Mammary epithelial cell (primary cell): ENCODE measurements at places on chromosomes 6 and 20. TPM values are rescaled to one million over a fixed set of nuclear protein-coding genes. Genes with fewer than 3 reads are reported as not detected.

DNA sequence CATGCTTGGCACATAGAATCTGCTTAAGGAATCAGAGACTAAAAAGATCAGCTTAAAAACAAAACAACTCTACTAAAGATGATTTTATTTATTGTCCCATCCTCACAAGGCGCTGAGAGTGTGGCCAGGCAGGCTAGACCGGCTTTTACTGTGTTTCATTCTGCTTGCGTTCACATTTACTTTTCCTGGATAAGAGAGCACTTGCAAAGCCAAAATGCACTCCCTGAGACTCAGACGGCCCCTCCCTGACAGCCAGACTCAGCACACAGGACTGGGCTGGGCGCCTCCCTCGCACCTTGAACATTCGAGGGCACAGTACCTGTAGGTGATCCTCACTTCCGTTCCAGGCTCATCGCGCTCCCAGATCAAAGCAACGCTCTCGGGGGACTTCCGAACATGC, 10.2 kb downstream of the ACSS1 start:
- DNase-seq = no peak

GRCh38 chr20:15528391-15529111, 1044.7 kb downstream of the KIF16B start:
- no peak for DNase-seq

- no peak for DNase-seq
These were observed 35.2 kb upstream of the PAQR8 start for GRCh38 chr6:52326540-52327364.

GRCh38 chr6:12785301-12785700, 68.7 kb downstream of the PHACTR1 start:
- DNase-seq = no peak

DNA sequence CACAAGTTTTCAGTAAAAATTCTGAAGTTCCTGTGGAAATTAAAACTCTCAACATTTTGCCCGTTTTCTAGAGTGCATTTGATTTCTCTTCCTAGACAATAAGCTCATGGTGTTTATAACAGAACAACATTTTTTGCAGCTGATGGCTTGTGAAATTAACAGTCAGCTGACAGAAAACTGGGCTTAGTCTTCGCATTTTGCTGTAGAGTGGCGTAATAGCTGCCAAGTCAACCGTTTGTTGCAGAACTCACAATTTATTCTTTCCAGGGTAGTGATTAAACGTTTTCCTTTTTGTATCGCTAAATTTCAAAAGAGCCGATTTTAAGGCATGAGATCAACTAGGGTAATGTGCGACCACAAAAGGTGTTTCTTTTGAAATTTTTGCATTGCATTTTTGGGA, 1.4 kb downstream of the SPO11 start:
- no peak for DNase-seq

- no peak for DNase-seq
These were observed 73.1 kb downstream of the NCOA3 start for GRCh38 chr20:47574616-47575364.

DNA sequence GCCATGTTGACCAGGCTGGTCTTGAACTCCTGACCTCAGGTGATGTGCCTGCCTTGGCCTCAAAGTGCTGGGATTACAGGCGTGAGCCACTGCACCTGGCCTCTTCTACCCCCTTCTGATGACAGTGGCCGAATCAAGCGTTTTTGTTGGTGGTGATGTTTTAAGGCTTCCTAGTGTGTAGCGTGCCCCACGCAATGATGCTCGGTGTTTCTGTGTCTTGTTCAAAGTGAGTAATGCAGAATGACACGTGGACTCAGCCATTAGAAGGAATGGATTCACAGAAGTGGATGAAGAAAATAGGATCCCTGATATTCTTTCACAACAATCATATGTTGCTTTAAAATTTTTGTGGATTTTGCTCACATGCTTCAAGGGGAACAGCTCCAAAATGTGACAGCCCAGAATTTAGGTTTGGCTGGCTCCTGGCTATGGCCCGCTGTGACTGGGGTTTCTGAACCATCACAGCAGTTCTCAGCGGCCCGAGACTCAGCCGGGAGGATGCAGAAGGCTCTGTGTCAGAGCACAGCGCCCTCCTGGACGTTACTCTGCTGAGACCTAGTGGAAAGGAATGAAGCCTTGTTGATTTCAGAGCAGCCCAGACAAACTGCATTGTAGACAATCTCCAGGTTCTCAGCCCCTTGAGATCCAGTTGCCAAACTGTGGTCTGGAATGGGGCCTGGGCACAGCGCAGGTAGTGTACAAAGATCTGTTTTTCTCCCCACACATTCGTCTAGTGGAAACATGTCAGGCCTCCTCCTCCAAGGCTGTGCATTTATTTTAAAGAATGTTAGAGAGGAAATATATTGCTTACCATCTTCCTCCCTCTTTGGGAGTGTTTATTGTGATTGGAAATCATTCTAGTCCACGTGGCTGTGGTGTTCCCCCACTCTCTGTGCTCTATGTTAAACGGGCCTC, 57.6 kb upstream of the TIAM2 start:
- DNase-seq = no peak

DNA sequence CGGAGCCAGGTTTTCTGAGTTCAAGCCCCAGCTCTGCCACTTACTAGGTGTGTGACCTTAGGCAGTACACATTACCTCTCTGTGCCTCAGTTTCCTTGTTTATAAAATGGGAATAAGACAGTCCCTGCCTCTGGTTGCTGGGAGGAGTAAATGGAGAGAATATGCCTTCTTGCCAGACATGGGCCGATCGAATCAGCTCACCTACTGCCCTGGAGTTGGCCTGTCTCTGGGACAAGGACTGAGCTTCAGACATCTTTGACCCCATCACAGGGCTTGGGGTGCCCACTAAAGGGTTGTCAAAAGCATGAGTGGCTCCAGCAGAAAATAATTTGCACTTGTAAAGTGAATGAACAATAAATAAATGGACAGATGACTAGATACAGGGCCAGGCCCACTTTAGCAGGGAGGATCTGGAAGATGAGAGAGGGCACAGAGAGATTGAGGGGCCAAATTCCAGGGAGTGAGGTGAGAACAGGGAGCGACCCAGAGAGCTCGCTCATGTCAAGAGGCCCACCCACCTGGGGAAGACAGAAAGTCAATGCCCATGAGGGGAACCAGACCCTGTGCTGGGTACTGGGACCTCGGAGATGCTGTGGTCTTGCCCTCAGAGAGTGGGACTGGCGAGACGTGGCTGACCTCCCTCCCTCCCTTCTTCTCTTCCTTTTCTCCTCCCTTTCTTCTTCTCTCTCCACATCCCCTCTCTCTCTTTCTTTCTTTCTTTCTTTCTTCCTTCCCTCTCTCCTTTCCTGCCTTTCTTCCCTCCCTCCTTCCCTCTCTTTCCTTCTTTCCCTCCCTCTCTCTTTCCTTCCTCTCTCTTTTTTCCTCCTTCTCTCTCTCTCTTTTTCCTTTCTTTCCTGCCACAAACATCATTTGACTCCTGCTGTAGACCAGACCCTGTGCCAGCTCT, 3.9 kb upstream of the BPIFA2 start:
- DNase-seq = no peak

GRCh38 chr20:845941-846893, 12.7 kb downstream of the FAM110A start:
- no peak for DNase-seq

GRCh38 chr20:8646033-8646441, 422.9 kb upstream of the PLCB4 start:
- DNase-seq = peak; percentile 68

- no peak for DNase-seq
These were observed 41.5 kb downstream of the CD83 start for GRCh38 chr6:14159090-14159489.

GRCh38 chr6:7367408-7367807, 22.1 kb downstream of the CAGE1 start:
- no peak for DNase-seq

- no peak for DNase-seq
These were observed 251.1 kb downstream of the FOXC1 start for GRCh38 chr6:1860756-1861348.

DNA sequence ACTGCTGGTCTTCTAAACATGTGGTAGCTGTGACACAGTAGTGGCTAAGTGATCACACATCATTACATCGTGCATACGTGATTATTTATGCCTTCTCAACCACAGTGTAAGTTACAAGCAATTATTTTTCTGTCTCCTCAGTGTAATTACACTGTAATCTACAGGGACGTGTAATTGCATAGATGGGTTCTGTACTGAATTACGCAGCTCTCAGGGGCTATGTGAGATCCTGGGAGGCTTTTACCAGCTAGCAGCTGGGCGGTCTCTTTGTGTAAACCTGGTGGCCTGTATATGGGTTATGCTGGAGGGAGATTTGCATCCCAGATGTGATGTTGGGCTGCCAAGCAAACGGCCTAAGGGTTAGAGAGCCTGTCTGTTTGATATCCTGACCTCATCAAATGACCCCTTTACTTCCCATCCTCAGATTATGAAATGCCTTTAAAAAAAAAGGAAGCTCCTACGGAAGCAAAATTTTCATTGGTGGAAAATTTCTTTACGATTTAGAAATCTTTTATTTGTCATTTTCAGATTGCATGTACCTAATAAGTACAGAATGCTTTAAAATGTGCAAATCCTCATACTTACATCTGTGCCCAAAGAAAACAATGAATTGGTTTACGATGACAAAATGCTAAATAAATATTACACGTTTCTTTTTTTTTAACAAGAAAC, 402.8 kb upstream of the JAG1 start:
- no peak for DNase-seq

DNA sequence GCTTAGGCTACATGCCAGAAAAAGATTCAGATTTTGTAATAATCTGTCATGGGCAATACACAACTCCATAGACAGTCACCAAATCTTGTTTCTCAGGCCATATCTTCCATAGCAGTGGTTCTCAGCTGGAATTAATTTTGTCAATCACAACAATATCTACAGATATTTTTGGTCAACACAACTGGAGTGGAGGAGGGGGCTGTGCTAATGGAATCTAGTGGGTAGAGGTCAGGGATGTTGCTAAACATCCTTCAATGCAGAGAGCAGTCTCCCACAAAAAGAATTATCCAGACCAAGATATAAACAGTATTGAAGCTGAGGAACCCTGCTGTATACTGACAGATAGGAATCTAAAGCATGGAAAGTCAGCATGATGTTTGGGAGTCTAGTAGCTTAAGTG, 174.6 kb downstream of the UBE3D start:
- DNase-seq = no peak

DNA sequence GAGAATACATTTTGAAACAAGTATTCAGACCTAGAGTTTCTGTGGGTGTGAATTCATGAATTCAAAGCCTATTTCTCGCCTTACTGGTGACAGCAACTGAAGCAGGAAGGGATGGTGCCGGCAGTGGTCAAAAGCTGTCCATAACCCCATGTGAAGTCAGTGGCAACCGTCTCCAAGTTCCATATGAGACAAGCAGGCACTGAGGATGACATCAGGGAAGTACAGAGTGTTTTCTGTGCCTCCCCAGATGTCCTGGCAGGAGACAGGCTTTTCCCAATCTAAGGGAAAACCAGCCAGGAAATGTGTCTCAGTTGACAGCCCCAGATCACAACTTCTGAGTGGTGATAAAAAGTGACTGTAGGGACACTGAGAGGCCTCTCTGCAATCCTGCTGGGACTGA, 66.6 kb downstream of the HIVEP2 start:
- DNase-seq = no peak

GRCh38 chr6:128095362-128095761, 194.5 kb upstream of the THEMIS start:
- no peak for DNase-seq

DNA sequence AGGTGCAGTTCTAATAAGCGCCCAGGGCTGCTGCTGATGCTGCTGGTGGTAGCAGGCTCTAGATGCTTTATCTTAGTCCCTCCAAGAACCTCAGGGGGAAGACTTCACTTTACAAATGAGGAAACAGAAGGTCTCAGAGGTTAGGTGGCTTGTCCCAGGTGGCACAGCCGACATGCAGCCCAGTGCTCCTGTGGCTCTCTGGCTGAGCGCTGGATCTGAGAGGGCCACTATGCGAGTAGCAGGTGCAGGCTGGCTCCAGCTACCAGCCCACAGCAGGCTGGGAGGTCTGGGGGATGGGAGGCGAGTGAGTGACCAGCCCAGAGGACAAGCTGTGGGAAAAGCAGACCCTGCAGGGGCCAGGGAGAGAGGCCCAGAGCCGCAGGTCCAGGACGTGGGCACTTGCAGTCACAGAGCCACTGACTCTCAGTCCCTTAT, 90.9 kb downstream of the PRND start:
- no peak for DNase-seq

DNA sequence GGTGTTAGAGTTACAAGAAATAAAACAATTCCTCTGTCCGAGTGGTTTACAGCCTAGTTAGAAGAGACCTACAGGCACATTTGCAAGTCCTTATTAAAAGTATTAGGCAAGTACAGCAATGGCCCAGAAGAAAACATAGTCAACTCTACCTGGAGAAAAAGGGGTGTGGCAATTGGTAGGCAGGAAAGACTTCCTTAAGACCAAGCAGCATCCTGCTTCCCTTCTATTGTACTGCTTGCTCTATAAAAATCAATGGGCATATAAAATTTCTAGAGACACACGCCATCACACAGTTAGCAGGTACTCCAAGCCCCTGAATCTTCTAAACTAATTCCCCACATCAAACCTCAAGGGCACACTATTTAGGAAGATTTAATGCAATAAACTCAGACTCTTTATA, 185.6 kb downstream of the ATXN1 start:
- DNase-seq = no peak

GRCh38 chr20:4369798-4370124, 351.9 kb upstream of the PRND start:
- DNase-seq = no peak

GRCh38 chr6:125717120-125717731, 32.2 kb upstream of the HEY2 start:
- no peak for DNase-seq

DNA sequence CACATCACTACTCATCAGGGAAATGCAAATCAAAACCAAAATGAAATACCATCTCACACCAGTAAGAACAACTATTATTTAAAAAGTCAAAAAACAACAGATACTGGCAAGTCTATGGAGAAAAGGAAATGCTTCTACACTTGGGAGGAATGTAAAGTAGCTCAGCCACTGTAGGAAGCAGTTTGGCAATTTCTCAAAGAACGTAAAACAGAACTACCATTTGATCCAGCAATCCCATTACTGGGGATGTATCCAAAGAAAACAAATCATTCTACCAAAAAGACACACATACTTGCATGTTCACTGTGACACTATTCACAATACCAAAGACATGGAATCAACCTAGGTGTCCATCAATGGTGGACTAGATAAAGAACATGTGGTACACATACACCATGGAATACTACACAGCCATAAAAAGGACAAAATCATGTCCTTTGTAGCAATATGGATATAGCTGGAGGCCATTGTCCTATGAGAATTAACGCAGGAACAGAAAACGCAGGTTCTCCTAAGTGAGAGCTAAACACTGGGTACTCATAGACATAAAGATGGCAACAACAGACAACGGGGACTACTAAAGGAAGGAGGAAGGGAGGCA, 260.4 kb downstream of the RNGTT start:
- no peak for DNase-seq

PHACTR3 gene
- total RNA-seq = 10.1 and 11.1 TPM in 2 replicates

TGM3 gene
- not detected for total RNA-seq

GABRR1 gene
- not detected in 2 replicates for total RNA-seq

MYMX gene
- total RNA-seq = not detected in 2 replicates

TSBP1 gene
- not detected for total RNA-seq

KCNK5 gene
- total RNA-seq = 1.3 TPM

NOTCH4 gene
- 0.45 and 0.66 TPM in 2 replicates for total RNA-seq

OR2H1 gene
- not detected in 2 replicates for total RNA-seq

SOX18 gene
- total RNA-seq = not detected

ZNF334 gene
- total RNA-seq = 1.1 and 1.2 TPM in 2 replicates

NEU1 gene
- total RNA-seq = 27.8 and 37.2 TPM in 2 replicates
